Osteoblast (primary cell): ENCODE measurements at places on chromosomes 16 and 17. TPM values are rescaled to one million over a fixed set of nuclear protein-coding genes. Genes with fewer than 3 reads are reported as not detected.

DNA sequence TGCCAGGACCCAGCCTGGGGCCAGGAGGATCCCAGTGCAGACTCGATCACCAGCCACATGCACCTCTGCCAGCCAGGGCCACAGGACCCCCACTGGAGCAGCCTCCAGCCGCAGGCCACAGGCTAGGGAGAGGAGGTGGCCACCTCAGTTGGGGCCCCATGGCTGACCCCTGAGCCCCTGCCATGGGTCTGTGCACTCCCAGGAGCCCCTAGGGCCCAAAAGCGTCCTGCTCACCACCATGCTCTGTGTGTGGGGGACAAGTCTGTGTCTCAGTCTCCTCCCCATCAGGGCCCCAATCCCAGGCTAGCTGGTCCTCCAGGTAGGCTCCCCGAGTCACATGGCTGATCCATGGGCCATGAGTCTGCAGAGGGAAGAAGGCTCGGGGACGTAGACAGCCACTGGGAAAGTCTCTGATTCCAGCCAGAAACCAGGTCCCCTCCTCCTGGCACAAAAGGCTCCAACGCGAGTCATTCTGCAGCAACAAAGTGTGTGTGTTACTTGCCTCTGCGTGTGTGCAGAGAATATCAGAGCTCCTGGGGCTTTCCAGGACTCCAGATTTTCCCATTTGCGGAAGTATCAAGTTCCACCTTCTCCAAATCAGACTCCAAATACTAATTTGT is 6.1 kb upstream of the PRSS8 start:
- DNase-seq, result peak; percentile 95

GRCh38 chr16:17465460-17465859 is 5.3 kb downstream of the XYLT1 start:
- DNase-seq, result no peak

GRCh38 chr16:84137769-84138357 is 7.1 kb downstream of the HSDL1 start:
- DNase-seq, result no peak

GRCh38 chr16:4293822-4294457 is 21.1 kb upstream of the TFAP4 start:
- peak; percentile 97 for DNase-seq

DNA sequence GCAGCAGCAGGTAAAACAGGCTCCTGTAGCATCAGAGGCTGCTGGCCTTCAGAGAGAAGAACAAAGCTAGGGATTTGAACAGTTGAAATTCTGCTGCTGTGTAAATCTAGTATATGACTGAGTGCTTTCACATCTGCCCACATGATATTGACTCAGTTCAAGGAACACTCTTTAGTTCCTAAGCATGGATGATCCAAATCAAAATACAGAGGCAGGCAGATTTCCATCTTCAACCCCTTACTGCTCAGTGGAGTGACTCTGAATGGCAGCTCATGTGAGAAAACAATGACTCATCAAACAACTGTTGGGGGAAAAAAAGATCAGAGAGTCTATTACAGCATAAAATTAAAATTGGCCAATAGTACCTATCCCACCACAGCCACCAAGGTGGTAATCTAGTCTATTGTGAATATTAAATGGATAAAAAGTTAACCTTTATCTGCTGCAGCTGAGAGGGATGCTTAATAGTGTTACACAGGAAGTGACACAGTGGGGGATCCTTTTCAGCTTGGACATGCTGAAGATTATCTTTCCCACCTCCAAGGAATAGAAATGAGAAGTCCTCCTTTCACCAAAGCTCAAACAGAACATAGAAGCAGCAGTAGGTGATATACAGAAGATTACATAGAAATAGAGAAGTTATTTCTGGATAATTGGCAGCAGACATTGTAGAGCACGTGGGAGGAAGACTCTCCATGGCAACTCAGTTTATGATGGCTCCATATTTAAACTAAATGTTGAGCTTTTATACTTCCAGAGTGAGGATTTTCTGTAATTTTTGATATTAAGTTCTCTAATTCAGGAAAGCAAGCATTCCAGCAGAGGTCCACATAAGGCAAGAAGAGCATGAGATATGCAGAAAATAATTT is 239.7 kb upstream of the ERCC4 start:
- DNase-seq, result no peak

DNA sequence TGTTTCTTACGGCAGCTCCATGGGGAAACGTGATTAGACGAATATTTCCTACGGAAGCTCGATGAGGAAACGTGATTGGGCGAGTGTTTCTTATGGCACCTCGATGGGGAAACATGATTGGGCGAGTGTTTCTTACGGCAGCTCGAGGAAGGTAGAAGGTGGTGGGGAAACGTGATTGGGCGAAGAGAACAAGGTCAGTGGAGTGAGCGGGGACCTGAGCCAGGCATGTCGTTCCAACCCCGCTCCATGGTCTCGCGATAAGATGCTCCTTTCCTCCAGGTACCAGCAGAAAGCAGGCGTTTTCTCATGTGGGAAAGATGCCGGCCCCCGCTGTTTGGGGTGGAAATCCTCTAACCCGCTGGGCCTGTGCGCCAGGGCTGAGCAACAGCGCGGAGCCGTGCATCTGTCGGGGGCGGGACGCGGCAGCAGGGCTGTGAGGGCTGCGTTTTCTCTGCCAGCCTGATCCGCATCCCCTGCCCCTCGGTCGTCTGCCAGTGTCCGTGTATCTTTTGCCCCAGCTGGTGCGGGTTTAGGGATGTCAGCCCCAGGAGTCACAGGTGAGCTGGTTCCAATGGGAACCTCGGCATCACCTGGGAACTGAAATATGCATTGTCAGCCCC is 25.6 kb upstream of the DOC2B start:
- DNase-seq, result peak; percentile 73

The RDM1 gene
- 0.29 and 0.36 TPM in 2 replicates for total RNA-seq

The AARSD1 gene
- 14.1 and 16.2 TPM in 2 replicates for total RNA-seq

The CDH8 gene
- under 0.01 TPM in 1 of 2 replicates, not detected in the other for total RNA-seq

The NXPH3 gene
- 1.8 and 3.3 TPM in 2 replicates for total RNA-seq
